ENCODE measurements at places on chromosomes 11 and 22.

DNA sequence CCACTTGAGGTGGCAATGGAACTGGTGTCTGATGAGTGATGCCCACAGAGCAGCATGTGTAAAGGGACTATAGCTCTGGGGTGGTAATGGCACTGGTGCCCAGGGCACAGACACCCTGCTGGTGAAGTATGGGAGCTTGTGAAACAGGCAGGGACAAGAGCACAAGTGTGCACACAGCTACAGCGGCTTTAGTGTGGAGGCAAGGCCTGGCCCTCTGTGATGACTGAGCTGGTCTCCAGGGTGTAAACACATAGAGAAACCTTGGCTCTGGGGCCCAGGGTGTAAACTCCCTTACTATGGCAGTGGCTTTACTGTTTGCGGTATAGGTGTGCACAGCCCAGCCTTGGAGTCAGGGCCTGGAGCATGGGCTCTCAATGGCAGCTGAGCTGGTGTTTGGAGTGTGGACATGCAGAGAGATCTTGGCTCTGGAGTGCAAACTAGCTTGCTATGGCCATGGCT is 46.3 kb downstream of the BIRC2 start:
- no peak for DNase-seq

DNA sequence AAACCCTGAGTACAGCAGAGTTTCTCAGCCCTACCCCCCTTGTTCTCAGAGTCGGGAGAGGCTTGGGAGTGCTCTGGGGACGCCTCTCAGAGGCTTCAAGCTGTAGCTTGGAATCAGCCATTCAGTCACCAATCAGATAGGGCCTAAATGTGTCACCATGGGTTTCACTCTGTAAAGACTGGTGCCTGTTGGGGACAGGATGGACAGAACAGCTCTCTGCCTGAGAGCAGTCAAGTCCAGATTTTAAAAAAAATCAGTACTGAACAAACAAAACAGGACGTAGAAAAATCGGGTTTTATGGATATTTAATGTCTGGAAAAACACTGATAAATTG is 1.3 kb downstream of the FADD start:
- no peak for DNase-seq

DNA sequence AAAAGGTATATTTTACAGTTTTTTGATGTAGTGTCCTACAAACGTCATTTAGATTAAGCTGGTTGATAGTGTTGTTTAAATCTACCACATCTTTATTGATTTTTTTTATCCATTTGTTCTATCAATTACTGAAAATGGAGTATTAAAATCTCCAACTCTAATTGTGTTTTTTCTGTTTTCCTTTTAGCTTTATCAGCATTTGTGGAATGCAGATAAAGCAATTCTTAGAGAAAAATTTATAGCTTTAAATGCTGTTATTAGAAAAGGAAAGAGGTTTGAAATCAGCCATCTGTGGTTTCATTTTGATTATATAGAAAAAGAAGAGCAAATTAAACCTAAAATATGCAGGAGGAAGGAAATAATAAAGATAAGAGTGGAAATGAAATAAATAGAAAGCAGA is 39.4 kb upstream of the CBX6 start:
- DNase-seq, result no peak

GRCh38 chr22:43957871-43958270 is 2.6 kb downstream of the SAMM50 start:
- no peak for DNase-seq

DNA sequence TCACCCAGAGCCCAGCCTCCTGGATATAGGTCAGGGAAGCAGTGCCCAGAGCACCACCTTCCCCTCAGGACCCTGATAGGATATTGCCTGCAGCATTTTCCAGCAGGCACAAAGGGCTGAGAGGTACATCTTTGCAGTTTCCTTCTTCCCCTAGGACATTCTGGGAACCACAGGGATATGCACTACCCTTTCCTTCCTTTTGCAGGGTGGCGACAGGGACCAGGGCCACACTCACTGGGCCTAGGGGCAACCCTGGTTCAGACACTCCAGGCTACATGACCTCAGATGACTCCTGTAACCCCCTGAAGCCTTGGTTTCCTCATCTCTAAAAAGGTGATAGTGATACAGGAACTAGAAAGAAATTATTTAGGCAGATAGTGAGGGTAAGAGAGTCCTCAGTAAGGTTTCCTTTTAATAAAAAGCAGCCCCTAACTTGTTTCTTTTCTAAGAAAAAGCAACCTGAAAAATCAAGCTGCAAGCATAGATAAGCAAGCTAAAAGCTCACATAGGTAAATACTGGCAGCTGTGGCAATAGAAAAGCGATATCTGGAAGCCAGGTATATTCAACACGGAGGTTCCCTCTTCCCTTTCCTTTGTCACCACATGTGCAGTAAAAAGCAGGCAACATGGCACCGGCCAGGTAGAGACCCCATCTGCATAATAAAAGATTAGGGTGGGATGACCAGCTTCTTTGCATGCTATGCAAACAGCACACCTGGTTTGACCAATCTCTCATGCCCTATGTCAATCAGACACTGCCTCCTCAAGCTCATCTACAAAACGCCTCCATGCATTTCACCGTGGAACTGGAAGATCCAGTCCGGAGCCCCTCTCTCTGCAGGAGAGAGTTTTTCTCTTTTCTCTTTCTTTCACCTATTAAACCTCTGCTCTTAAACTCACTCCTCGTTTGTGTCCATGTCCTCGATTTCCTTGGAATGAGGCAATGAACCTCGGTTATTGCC is 13.2 kb upstream of the MRGPRX2 start:
- no peak for DNase-seq

- DNase-seq, result no peak
Measured at GRCh38 chr22:29973269-29973668, 90.3 kb downstream of the MTMR3 start.

DNA sequence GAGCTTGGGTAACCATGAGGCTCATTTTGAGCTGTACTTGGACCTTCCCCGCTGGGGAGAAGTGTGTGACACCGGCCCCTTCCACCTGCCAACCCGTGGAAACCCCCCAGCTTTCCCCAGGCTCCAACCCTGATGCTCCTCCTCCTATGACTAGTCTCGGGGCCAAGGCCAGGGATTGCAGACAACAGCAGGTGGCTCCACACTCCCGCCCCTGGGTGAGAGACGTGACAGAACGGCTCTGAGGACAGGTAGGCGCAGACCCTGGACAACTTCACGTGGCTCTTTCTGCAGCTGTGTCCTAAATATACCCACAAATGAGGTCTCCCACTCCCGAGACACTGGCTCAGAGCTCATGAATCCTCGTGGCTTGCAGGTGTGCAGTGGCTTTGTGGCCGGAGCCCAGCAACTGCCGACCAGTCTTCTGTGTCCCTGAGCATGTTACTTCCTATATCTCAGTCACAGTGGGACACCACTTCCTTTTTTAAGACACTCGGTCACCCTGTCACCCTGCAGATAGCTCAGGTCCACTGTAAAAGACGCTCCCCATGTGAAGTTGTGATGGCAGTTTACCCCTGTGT is 55.2 kb downstream of the NECTIN1 start:
- no peak for DNase-seq

GRCh38 chr11:32374261-32374711 is 61.1 kb downstream of the WT1 start:
- DNase-seq, result no peak

DNA sequence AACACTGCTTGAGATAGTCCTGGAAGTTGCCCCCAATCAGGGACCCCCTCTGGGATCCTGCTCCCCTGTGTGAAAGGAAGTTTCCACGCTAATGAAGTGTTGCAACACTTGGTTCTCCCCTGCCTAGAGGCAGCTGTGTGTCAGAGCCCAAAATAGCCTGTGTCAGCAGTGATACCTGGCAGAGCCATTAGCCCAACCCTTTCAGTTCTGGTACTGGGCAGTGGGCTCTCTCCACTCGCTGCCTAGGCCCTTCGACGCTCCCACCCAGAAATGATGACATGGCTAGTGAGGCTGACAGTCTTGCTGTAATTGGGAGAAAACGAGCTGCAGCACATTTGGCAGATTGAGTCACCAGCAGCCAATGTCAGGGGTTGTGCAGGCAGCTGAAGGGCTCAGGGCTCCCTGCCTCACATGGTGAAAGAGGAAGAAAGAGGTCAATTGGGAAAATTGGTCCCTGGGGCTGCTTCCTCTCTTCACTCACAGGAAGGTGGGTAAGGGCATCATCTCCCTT is 1.4 kb upstream of the NXF1 start:
- DNase-seq, result no peak

DNA sequence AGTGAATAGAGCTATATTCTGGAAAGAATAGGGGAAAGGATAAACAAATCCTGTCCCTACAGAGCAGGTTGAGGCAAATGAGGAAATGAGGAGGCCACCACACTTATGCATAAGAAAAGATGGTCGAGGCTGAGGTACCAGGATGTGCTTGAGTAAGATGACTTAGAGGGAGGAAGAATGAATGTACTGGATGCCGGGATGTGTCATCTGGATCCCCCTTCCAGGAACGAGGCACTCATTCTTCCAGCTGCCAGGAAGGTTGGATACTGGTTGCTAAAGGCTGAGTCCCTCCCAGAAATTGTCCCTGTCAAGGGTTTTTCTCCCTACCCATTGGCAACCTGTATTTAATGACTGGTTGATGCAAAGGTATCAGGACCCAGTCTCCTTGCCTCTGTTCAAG is 31.1 kb upstream of the SYT9 start:
- DNase-seq, result no peak

DNA sequence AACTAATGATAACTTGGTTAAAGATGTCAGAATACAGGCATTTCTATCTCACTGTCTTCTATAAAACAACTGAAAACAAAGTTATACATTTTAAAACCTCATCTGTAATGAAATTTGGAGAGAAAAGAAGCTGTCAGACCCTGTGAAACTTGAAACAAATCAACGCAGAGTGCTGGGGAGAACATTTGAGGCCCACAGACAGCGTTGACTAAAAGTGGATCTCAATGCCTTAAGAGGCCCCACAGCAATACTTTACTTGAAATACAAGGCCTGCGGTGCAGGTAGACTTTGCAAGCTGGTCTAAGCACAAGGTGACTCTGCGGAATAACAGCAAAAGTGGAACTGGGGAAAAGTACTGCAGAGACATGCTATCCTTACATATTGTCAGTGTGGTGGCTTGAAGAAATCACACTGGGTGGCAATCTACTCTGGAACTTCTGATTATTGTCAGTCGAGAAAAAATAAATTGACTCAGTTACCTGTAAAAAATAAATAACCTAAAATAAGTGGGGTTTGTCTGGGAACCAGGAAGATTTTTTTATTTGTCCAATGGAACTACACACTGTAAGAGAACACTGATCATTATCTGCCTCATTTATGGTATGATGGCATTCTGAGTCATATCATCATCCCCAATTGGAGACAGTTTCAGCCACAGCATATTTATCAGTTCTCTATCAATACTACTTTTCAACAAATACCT is 138.9 kb downstream of the LUZP2 start:
- no peak for DNase-seq

GRCh38 chr22:34761111-34761510 is 304.8 kb upstream of the ISX start:
- DNase-seq, result no peak

DNA sequence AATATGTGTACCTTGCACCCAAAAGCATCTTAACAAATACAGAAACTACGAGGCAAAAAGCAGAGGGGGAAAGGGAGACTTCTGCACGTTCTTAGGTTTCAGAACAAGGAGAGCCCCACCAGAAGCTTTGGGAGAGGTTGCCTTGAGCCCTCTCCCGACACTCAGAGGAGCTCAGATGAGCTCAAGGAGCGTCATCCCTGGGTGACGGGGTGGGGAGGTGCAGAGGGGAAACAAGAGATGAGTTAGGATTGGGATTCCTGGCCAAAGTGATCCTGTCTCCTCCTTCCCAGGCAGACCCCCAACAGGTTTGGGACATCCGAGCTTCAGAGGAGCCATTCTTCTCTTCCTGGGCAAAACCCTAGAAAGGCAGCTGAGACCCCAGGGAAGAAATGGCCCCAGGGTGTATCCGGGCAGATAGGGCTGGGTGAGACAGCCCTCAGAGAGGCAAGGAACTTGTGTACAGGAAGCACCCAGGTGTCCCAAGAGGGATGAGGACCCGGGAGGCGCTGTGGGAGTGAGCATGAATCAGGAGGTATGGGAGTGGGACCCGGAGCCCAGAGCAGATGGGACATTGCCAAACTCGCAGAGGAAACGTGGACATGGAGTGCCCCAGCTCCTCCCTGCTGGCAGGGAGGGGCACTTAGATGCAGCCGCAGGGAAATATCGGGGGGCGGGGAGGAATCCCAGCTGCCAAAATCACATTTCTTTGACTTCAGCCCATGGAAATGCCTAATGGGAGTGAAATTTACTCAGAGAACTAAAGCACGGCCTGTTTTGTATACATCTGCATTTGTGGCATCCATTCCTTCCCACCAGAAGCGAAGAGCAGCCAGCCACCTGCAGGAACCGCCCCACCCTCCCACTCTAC is 12.4 kb downstream of the C1QTNF6 start:
- DNase-seq, result no peak

DNA sequence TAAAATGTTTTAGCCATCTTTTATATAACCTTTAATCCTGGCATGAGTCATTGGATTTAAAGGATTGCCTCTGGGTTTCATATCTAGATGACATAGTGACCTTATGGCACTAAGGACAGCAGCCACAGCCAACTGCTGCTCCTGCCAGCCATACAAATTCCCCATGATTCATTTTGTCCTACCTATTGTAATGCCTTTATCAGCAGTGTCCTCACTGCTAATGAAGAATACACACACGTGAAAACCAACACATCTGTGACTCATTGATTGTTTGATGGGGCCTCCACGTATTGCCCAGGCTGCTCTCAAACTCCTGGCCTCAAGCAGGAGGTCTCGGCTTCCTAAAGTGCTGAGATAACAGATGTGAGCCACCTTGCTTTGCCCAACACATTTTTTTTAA is 1.8 kb downstream of the LDHAL6A start:
- DNase-seq, result no peak

- DNase-seq, result no peak
Measured at GRCh38 chr11:17256512-17256911, 20.0 kb upstream of the NUCB2 start.

DNA sequence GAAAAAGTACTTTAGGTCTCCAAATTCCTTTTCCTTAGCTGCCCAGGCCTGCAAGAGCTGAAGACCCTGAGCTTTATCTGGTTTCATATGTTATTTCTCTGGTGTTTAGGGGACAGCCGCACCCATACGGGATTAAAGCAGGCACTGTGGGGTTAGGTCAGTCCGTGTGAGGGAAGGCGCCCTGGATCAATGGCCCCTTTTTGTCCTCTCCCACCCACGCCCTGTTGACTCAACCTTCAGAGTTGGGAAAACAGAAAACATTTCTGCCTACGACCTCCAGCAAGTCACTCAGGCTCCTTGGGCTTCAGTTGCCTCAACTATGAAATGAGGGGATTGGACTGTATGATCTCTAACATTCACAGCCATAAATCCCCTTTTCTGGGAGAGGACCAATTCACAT is 55.2 kb upstream of the BARX2 start:
- no peak for DNase-seq

All from NCI-H1048 (cell line).